ENCODE measurements at places on chromosomes 5 and 9.

GRCh38 chr5:43041669-43042175 is 1.6 kb upstream of the ANXA2R start:
- H3K27ac ChIP-seq: peak overlapping the region; percentile 76
- H3K27me3 ChIP-seq: peaks cover 83% of the 10 kb centered on the region

- no peaks in the 10 kb centered on the region for H3K36me3 ChIP-seq
- H3K27me3 ChIP-seq: no peaks in the 10 kb centered on the region
- H3K4me3 ChIP-seq: no peak overlapping the region
- H3K27ac ChIP-seq: no peak overlapping the region
- no peaks in the 10 kb centered on the region for H3K4me1 ChIP-seq
These were observed 4.1 kb downstream of the PAEP start for GRCh38 chr9:135565636-135566035.

DNA sequence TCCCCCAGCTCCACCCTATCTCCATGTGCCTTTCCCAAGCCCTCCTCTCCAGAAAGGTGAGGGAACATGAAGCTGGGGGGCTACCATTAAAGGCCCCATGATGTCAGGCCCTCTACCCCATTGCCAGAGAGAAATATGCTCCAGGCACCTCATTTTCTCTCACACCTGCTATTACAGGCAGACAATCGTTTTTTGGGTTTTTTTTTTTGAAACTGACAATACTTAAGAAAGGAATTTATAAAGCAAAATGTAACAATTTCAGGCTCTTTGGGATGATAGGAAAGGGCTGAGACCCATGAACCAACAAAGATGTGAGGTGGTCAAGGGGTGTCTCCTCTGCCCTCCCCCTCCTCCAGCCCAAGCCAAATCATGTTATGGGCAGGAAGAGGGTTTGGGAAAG is 1.5 kb upstream of the GFRA3 start:
- no peak overlapping the region for H3K27ac ChIP-seq
- no peaks in the 10 kb centered on the region for H3K4me1 ChIP-seq
- DNase-seq: no peak
- no peaks in the 10 kb centered on the region for H3K27me3 ChIP-seq

- H3K36me3 ChIP-seq: no peaks in the 10 kb centered on the region
- H3K27me3 ChIP-seq: no peaks in the 10 kb centered on the region
- no peak overlapping the region for H3K4me3 ChIP-seq
- no peaks in the 10 kb centered on the region for H3K4me1 ChIP-seq
- DNase-seq: no peak
These were observed 47.1 kb upstream of the POU4F3 start for GRCh38 chr5:146291421-146292074.

- H3K27ac ChIP-seq: no peak overlapping the region
- no peaks in the 10 kb centered on the region for H3K36me3 ChIP-seq
- DNase-seq: peak; percentile 37
- no peaks in the 10 kb centered on the region for H3K27me3 ChIP-seq
These were observed 159.4 kb downstream of the SEMA6A start for GRCh38 chr5:116415182-116415581.

- no peak for DNase-seq
- H3K27me3 ChIP-seq: no peaks in the 10 kb centered on the region
- no peaks in the 10 kb centered on the region for H3K4me1 ChIP-seq
- no peaks in the 10 kb centered on the region for H3K36me3 ChIP-seq
These were observed 28.4 kb upstream of the FAM120A start for GRCh38 chr9:93422977-93423616.

DNA sequence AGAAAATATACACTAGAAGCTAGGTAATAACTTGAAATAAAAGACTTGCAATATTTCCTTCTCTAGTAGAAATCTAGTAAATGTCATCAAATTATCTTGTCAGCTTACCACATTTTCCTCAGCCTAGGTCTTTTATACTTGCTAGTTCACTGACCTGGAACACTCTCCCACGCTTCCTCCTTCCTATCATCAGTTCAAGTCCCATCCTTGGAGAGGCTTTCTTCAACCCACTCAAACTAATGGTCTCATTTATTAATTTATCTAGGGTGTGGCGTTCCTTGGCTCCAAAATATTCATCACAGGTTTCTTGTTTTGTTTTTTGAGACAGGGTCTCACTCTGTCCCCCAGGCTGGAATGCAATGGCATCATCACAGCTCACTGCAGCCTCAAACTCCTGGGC is 2.9 kb downstream of the FAM13B start:
- H3K36me3 ChIP-seq: no peaks in the 10 kb centered on the region
- DNase-seq: no peak

DNA sequence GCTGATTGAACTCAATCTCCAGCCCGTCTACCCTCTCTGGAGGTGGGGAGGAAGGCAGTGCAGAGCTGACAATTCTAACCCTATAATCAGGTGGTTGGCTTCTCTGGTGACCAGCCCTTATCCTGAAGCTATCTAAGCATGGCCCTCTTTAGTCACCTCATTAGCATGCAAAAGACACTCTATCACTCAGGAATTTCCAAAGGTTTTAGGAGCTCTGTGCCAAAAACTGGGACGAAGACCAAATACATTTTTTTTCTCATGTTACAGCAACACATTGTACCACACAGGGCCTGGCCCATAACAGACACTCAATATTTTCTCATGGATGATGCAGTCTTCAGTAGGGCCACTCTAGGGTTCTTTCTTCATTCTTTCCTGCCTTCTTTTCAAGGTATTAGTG is 118.8 kb upstream of the VLDLR start:
- no peak overlapping the region for H3K4me3 ChIP-seq
- H3K27ac ChIP-seq: no peak overlapping the region
- no peaks in the 10 kb centered on the region for H3K4me1 ChIP-seq
- H3K36me3 ChIP-seq: no peaks in the 10 kb centered on the region

GRCh38 chr5:135094339-135095051 is 60.5 kb upstream of the PITX1 start:
- H3K27ac ChIP-seq: no peak overlapping the region
- H3K27me3 ChIP-seq: no peaks in the 10 kb centered on the region
- no peaks in the 10 kb centered on the region for H3K36me3 ChIP-seq

- H3K4me3 ChIP-seq: no peak overlapping the region
- H3K4me1 ChIP-seq: no peaks in the 10 kb centered on the region
- H3K27ac ChIP-seq: no peak overlapping the region
- no peaks in the 10 kb centered on the region for H3K36me3 ChIP-seq
- no peak for DNase-seq
These were observed 659.2 kb upstream of the CHD1 start for GRCh38 chr5:99587983-99588382.

DNA sequence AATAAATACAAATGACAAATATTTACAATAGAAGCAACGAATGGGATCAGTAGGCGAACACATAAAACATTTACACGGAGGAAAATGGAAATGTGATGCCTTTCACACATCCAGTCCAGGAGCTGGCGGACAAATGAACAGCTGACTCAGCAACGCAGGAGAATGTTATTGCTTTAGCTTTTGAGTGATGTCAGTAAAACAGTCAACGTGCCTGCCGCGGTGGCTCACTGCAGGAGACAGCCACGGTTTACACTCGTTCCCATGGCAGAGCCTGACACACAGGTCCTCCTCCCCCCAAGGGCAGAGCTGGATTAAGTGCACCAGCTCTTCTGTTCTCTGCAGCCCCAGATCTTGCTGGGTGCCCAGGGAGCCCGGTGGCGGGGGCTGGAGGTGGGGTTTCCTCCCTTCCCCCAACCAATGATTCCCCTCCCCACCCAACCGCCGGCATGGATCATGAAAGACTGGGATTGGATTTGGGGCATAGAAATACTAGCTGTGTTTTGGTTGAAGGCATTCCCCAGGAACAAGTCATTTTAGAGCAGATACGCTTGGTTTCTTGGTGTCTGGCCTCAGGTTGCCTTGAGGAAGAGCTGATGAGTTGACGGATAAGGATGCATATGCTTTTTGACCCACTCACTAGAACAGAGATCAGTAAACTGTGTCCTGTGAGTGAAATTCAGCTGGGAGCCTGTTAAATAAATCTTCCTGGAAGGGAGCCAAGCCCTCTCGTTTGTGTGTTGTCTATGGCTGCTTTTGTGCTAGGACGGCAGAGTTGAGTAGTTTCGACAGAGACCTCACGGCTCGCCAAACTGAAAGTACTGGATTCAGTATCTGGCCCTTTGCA is 12.5 kb downstream of the STC2 start:
- DNase-seq: peak; percentile 72
- no peak overlapping the region for H3K27ac ChIP-seq
- no peak overlapping the region for H3K4me3 ChIP-seq
- no peaks in the 10 kb centered on the region for H3K27me3 ChIP-seq
- peaks cover 2% of the 10 kb centered on the region for H3K4me1 ChIP-seq

DNA sequence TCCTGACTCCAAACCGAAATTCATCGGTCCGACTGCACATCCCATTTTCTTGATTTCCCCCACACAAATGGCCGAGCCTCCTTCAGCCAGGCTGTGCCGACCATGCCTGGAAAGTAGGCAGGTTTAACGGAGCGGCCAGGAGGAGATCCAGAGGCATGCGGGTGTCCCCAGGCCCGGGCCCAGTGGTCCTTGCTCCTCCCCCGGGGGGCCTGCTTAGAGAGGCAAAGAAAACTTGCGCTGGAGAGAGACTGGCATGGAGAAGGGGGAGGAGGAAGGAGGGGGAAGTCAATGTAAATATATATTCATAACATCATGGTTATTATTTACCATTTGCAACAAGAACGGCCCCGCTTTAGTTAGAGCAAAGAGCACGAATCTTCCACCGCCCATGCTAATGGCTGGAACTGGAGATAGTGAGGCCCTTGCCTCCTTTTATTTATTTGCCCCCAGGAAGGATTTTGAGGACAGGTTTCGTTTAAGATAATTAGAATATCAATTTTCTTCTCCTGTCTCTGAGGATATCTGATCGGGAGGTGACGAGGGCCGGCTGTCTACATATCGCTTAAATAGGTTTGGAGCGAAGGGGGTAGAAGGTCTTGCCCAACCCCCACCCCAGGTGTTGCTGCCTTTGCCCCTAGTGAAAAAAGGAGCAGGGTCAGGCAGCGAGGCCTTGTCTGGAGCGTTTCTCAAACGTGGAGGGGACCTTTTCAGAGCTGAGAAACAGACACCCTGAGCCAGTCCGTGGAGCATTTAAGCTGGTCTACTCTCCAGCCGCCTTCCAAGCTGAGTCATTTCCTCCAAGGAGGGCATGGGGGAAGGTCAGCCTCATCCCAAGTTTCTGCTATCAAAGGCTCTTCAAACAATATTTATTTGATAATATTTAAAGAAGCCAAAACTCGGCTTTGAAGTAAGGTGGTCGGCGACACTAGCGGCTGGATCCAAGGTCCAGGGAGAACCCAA is 2.5 kb downstream of the BARHL1 start:
- H3K27me3 ChIP-seq: peaks cover 64% of the 10 kb centered on the region
- H3K4me3 ChIP-seq: no peak overlapping the region
- DNase-seq: no peak
- no peaks in the 10 kb centered on the region for H3K4me1 ChIP-seq

DNA sequence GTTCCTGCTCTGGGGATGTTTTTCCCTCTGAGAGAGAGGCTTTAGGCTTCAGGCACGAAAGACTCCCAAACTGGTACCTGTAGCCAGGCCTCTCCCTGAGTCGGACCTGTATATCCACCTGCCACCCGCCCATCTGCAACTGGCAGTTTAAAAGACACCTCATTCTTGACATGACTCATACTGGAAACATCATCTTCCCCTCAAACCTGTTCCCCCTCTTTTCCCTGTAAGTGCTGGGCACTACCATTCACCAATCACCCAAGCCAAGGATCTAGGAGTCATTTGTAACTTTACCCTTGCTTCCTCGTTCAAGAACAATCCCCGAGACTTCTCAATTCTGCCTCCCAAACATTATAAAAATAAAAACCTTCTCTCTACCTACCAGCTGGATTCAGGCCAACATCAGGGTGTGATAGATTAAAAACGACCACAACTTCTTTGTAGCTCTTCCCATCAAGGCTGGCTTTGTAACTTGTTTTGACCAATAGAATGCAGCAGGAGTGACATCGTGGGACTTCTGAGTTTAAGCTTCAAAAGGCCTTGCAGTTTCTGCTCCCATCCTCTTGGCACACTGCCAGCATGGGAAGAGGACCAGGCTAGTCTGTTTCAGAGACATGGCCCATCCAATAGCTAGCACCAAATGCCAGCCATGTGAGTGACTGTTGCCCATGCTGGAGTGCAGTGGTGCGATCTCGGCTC is 1.8 kb upstream of the WDR31 start:
- no peak for DNase-seq
- H3K4me3 ChIP-seq: no peak overlapping the region
- H3K36me3 ChIP-seq: no peaks in the 10 kb centered on the region
- H3K4me1 ChIP-seq: no peaks in the 10 kb centered on the region

DNA sequence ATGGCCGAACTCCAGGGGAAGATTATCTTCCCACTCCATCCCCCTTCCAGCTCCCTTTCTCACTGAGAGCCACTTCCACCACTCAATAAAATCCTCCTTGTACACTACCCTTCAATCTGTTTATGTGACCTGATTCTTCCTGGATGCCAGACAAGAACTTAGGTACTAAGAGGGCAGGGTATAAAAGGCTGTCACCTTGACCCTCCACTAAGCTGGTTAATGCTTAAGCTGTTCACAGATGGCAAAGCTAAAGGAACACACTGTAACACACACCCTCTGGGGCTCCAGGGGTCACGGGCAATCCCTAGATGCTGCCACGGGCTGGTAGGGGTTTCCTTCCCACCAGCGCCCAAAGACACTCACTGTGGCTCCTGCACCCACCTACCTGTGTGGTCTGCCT is 58.6 kb upstream of the IL6ST start:
- no peak overlapping the region for H3K27ac ChIP-seq
- H3K36me3 ChIP-seq: no peaks in the 10 kb centered on the region
- no peak for DNase-seq

DNA sequence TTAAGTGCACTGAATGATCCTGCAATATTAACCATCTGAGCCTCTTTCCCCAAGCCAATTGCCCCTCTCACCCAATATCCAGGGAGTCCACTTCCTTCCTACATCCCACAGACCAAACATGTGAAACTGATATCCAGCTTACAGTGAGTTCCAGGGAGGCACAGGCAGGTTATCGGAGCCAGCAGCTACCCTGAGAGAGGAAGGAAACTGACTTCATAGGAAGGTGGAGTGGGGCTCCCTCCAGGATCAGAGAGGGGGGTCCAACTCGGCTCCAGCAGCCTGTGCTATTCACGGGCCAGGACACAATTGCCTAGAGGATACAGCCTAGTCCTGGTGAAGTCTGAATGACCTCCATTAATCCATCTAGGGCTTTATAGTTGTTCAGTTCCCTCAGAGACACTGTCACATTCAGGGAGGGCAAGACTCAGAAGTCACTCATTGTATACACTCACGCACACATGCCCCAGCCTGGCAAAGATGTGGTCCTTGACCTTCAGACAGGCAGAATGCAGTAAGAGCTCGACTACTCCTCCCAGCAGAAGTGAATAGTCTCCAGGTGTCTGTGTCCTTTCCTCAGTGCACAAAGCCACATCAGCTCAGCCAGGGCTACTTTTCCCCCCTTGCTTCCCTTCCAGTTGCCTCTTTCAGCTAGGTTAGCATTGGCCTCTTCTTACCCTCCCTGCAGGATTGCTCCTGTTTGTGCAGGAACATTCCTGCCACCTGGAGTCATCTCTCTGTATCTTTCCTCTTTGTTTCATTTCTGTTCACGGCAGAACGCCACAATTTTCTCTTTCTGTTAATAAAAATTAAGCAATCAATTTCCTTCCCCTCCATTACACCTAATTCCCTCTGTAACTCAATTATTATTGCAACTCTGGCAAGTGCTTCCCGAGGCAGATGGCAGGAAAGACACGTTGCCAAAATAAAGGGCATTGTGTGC is 501.7 kb downstream of the ARHGEF28 start:
- no peaks in the 10 kb centered on the region for H3K27me3 ChIP-seq
- H3K4me3 ChIP-seq: no peak overlapping the region
- DNase-seq: no peak
- no peaks in the 10 kb centered on the region for H3K4me1 ChIP-seq
- H3K36me3 ChIP-seq: no peaks in the 10 kb centered on the region
- no peak overlapping the region for H3K27ac ChIP-seq
